ENCODE measurements at places on chromosomes 11 and 22.
A peak's percentile ranks its signal among the peaks of the same experiment; 100 is the strongest.

- DNase-seq, result no peak
Measured at GRCh38 chr11:120771551-120772060, 252.3 kb upstream of the TBCEL start.

GRCh38 chr11:57781529-57781943 lies 19.9 kb downstream of the CTNND1 start:
- no peak for DNase-seq

DNA sequence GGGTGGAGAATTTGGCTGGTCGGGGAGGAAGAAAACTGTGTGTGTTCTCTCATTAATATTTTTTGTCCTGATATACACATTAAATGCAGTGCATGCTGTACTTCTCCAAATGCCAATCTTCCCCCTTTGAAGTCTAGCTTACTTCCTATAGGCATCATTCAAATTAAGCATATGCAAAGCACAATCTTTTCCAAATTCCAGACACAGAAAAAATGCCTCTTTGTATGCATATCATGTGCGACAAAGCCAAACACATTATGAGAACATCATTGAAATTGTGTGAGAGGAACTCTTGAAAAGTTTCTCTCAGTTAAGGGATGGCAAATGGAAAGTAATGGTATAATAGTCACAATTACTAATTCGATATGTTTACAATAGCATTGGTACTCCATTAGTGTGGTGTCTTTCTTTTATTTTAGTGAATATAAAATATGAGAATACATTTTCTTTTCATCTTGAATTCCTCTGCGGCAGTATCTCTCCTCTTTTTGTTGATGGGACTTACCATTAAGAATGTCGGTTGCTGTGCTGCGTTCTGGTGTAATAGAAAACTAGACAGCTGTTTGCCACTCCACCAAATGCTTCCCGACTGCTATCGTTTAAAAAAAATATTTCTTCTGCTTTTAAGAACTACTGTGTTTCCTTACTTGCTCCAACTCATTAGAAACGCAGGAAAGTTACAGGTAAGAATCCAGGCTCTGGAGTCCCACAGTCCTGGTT lies 19.3 kb upstream of the NRIP3 start:
- DNase-seq, result no peak

GRCh38 chr11:76314741-76315090 lies 66.2 kb downstream of the THAP12 start:
- DNase-seq, result no peak

DNA sequence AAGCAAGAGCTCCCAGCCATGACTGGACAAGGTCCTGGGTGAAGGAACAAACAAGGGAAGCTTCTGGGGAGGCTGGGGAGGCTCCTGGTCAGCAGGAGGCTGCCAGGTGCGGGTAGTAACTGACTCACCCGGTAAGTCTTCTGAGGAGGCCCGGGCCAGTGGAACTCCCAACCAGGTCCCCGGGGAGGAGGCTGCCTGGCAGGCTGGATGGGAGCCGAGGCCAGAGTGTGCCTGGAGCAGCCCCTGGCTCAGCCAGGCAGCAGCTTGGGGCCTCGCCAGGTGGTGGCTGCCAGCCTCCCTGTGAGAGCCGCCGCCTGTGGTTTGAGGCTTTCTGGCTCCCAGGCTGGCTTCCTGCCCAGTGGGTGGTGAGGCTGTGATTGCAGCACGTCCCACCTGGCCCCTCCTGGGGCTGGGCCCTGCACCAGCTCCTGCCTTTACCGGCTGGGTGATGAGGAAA lies 46.2 kb downstream of the IGF2 start:
- peak; percentile 80 for DNase-seq

GRCh38 chr11:116558504-116559211 lies 214.1 kb downstream of the BUD13 start:
- DNase-seq, result no peak

DNA sequence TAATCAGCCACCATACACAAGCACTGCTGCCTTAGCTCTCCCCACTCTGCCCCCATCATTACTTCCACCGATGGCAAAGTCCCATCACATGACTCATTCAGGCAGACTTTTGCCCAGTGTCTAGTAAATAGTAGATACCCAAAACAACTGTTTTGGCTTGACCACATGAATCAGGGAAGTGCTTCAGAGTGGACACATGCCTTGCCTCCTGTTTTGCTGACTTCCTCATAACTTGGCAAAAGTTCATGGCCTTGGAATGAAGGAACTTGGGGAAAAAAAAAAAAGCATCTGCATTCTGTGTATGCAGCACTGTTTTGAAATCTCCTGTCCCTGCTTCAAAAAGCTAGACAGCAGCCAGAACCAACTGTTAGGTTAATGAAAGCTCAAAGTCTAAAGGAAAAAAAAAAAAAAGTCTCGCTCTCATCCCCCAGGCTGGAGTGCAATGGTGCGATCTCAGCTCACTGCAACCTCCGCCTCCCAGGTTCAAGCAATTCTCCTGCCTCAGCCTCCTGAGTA lies 335.3 kb downstream of the FAM181B start:
- no peak for DNase-seq

DNA sequence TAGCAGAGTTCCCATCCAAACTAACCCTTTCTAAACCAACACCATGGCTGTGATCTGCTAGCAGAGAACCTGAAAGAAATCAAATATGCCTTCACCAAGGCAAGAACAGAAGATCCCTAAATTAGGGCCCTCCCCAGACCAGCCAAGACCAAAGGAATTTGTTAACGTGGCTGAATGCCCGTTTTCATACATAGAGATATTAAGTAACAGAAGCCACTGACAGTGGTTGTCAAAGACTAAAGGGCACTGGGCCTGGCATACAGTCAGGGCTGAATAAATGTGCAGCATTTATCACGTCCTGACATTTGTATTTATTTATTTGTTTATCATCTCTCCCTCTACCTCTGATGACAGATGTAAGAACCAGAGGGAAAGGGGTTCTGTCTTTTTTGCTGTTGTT lies 271.8 kb downstream of the LARGE1 start:
- no peak for DNase-seq

GRCh38 chr22:24503137-24503842 lies 8.2 kb downstream of the UPB1 start:
- peak; percentile 42 for DNase-seq

- no peak for DNase-seq
Measured at GRCh38 chr22:30506507-30506968, 1.0 kb upstream of the SEC14L4 start.

DNA sequence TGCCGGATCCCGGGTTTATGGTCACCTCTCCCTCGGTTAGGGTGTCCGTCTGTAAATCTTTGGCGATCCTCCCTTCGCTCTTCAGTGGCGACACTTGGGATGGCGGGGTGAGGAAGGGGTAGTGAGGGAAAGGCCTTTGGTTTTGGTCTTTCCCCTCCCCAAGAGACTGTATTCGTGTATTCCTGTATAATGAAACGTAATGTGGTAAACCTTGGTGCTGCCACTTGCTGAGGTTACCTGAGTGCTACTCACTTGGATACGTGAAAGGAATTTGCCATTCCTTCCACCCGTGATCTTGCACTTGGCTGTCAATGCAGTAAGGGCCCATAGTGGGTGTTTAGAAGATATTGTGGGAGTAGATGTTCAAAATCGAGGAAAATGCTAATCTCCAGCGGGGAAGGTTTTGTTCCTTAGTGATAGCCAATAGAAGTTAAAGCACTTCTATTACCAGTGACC lies 578 bp upstream of the NUP160 start:
- no peak for DNase-seq

GRCh38 chr11:134499990-134500389 lies 87.9 kb upstream of the B3GAT1 start:
- DNase-seq, result no peak

DNA sequence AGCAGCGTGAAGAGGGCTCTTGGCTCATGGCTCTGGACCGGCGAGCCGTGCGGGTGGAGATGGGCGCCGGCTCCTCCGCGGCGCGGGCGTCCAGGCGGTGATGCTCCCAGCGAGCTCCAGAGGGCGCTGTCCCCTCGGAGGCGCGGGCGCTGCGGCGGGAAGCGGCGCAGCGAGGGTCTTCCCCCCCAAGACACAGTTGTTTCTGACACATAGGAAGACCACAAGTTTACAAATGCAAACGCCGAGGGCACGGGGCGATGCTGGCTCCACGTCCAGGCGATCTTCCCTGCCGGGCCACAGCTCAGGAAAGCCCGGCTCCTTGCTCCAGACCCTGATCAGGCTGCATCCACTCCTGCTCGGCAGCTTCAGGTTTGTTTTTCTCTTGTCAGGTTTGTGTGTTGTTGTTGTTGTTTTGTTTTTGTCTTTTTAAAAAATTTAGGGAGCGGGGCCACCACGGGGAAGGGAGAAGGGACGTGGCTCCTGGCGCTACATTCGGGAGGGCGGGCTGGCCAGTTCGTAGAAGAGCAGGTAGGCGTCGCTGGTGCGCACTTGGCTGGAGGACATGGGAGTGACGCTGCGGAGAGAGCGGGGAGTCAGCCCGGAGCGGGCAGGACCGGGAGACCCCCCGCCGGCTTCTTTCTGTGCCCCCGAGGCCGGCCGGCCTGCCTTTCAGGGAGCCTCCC lies 10.0 kb upstream of the MFRP start:
- DNase-seq, result peak; percentile 56

GRCh38 chr22:24500277-24500820 lies 5.2 kb downstream of the UPB1 start:
- no peak for DNase-seq

- DNase-seq, result no peak
Measured at GRCh38 chr22:46111645-46112306, 38.5 kb upstream of the PPARA start.

- no peak for DNase-seq
Measured at GRCh38 chr11:125502198-125502597, 6.1 kb upstream of the FEZ1 start.

DNA sequence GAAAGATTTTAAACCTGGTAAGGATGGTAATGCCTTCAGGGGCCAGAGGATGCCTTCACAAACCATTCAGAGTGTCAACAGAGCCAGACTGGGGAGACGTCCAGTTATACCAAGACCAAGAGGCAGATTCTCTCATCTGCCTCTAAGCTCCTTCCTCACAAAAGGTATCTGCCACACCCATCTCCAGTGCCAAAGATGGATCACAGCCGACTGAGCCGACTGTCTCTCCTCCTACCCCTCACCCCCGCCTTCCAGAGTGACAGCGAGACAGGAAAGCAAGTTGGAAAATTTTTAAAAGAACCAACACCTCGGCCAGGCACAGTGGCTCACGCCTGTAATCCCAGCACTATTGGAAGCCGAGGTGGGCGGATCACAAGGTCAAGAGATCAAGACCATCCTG lies 79.1 kb upstream of the AKIP1 start:
- DNase-seq, result no peak

GRCh38 chr22:42275176-42275575 lies 4.7 kb upstream of the TCF20 start:
- no peak for DNase-seq

- DNase-seq, result no peak
Measured at GRCh38 chr11:17976651-17977050, 36.2 kb downstream of the SERGEF start.

GRCh38 chr11:117664897-117665296 lies 132.1 kb downstream of the DSCAML1 start:
- DNase-seq, result no peak

- DNase-seq, result no peak
Measured at GRCh38 chr11:19326499-19326898, 85.8 kb upstream of the E2F8 start.

GRCh38 chr11:12276831-12277475 lies 100.4 kb upstream of the PARVA start:
- no peak for DNase-seq

- DNase-seq, result no peak
Measured at GRCh38 chr22:23908587-23909205, 14.5 kb downstream of the MIF start.

DNA sequence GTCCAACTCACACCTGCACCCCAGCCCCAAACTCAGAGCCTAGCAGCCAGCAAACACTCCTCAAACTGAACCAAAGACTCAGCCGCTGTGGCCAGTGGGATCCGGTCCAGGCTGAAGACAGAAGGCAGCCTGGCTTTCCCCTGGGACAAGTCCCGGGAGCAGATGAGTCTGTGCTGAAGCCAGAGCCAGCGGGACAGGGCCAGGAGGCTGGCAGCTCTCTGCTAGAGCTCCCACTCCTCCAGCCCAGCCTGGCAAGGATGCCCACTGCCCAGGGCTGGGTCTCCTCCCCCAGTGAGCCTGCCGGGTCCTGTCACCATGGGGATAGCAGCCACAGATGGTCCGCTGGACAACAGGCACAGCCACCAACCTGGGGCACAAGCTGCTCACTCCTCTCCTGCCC lies 42.9 kb upstream of the PRR5 start:
- no peak for DNase-seq

DNA sequence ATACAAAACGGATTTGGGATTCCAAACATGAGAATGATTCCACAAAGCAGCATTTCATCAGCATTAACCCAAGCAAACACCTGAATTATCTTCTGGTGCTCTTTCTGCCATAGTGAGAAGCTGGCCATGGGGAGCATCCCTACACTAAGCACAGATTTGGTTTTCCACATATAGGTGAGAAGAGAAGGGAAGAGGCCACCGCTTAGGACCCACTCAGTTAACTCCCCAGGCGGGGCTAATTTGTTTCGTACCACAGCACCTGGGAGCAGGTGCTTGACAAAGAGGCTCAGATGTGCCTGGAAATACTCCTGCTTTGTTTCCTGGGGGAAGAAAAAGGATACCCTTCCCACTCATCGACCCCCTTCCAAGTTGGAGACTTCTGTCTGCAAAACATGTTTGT lies 64.2 kb downstream of the RAB30 start:
- no peak for DNase-seq

DNA sequence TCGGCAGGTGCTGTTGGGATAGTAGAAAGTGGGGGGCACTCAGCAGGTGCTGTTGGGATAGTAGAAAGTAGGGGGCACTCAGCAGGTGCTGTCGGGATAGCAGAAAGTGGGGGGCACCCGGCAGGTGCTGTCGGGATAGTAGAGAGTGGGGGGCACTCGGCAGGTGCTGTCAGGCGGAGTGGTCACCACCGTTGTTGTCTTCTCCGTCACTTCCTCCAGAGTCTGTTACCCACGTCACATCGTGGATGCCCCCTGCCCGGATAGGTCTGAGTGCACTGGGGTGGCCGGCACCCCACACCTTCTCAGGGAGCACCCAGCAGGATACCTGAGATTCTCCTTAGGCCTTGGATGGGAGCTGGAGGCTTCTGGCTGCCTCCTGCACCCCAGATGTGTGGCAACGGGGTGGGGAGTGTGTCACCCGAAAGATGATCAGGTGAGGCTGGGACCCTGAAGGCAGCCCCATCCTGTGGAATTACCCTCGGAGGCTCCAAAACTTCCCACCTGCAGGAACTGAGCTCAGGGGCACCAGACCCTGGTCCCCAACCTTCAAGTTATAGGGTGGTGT lies 24.1 kb upstream of the KRTAP5-7 start:
- DNase-seq, result no peak

DNA sequence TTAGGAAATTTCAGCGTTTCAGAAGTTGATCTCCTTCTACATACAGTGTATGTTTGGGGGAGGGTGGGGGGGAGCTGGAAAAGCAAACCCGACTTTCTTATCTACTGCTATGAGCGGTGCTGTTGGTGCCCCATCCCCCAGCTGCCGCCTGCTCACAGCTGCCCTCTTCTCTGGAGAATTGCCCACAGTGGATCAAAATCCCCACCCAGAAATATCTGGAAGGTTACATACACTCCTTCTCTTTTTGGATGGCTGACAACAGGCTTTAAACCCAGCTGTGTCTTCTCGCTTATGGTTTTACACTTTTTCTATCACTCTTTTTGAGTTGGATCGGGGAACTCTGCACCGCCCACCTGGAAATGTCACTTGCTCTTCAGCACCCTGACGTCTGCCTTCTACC lies 56.4 kb downstream of the DHCR7 start:
- DNase-seq, result no peak

GRCh38 chr11:130211144-130211543 lies 51.6 kb downstream of the ST14 start:
- no peak for DNase-seq

Data from stimulated activated naive CD4-positive, alpha-beta T cell (primary cell).